Brain microvascular endothelial cell (primary cell): ENCODE measurements at places on chromosomes 2 and 18.
A peak's percentile ranks its signal among the peaks of the same experiment; 100 is the strongest.

DNA sequence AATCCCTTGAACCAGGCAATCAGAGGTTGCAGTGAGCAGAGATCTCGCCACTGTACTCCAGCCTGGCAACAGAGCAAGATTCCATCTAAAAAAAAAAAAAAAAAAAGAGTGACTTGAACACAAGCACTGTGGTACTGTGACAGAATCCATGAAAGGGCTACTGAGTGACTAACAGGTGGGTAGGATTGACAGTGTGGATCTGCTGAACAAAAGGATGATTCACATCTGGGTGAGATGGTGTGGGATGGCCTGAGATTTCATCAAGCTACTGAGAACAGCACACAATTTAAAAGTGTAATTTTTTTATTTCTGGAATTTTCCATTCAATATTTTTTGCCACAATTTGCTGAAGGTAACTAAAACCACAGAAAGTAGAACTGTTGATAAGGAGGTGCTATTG is 13.3 kb upstream of the SP3 start:
- DNase-seq: no peak

DNA sequence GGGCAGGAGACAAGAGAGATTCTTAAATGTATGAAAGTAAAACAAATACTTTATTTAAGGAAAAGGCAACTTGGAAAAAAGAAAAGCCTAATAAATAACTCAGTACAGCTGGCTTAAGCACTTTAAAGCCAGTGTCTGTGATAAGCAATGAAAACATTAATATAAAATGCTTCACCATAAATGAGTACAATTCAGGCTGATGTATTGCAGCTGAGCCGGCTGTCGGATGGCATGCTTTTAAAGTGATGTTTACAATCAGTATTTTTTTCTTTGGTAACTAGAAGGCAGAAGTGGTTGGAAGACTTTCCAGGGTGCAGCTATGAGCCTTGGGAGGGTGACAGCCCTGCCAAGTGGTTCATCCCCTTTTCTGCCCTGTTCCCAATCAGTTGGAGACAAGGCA is 58.7 kb upstream of the CELF4 start:
- no peak for DNase-seq

DNA sequence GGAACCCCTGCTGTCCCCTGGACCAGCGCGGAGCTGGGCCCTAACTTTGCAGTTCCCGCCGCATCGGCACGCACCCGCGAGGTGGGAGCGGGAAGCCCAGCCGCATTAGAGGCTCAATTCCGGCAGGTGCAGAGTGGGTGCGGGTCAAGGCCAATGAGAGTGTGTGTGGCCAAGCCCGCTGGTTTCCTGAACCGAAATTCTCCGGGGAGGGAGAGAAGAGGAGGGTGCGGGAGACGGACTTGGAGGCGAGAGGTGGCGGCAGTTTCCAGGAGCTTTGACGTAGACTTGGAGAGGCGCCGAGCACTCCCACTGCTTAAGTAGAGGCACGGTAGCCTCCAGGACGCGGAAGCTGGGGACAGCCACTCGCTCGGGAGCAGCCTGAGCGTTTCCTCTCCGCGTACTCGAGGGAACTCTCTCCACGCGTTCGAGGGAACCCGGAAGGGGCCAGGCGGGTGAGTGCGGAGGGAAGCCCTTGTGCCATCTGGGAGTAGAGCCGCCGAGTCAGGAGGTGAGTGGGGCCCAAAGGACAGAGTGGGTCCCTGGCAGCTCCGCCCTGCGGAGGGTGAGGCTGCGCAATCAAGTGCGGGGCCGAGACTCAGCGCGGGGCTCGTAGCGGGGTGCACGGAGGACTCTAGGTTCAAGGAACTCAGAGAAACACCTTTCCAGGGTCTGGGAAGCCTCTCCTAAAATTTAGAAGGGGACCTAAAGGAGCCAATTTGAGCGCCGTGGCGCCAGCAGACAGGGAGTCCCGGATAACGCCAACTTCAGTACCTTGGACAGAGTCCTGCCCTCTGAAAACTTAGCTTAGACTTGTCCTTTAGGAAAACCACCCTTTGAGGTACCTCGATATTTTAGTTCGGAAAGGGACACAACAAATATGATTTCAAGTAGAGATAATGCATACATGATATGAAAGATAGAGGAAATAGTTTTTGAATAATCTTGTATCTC is at the start of gene FAM237A:
TSS of gene FAM237A (plus strand) at position 413 of the 951 bp plus-strand sequence. CDS start 1,750 bp downstream, outside the sequence.
- DNase-seq: peak; percentile 50

- DNase-seq: peak; percentile 10
Observed at GRCh38 chr2:86790676-86791572, at the start of gene CD8A. CD8A (minus strand) TSS chr2:86790913; CDS start chr2:86790825, 88 bp downstream.

- no peak for DNase-seq
Observed at GRCh38 chr18:56431551-56431950, 206.8 kb downstream of the TXNL1 start.

DNA sequence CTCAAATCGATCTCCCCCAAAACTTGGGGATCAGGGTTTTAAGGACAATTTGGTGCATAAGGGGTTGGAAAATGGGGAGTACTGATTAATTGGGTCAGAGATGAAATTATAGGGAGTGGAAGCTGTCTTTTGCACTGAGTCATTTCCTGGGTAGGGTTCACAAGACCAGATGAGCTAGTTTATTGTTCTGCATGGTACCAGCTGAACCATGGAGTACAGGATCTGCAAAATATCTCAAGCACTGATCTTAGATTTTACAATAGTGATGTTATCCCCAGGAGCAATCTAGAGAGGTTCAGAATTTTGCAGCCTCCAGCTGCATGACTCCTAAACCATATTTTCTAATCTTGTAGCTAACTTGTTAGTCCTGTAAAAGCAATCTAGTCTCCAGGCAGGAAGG is 73.1 kb downstream of the CPO start:
- DNase-seq: no peak

DNA sequence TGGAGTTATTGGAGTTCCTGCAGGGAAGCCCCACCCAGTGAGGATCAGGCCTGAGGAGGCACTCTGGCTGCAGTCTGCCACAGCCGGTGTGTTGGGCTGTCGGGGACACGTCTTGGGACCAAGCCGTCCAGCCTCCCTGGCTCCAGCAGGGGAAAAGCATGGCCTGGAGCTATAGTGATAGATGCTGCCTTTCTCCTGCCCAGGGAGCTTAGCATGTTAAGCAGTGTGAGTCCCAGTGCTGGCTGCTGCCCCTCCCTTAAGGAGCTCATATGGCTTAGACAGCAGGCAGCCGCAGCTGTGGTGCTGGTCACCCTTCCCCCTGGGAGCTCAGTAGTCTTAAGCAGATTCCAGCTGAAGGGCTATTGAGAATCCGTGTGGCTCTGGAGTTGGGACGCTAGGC is 78.9 kb downstream of the CERS6 start:
- DNase-seq: no peak

DNA sequence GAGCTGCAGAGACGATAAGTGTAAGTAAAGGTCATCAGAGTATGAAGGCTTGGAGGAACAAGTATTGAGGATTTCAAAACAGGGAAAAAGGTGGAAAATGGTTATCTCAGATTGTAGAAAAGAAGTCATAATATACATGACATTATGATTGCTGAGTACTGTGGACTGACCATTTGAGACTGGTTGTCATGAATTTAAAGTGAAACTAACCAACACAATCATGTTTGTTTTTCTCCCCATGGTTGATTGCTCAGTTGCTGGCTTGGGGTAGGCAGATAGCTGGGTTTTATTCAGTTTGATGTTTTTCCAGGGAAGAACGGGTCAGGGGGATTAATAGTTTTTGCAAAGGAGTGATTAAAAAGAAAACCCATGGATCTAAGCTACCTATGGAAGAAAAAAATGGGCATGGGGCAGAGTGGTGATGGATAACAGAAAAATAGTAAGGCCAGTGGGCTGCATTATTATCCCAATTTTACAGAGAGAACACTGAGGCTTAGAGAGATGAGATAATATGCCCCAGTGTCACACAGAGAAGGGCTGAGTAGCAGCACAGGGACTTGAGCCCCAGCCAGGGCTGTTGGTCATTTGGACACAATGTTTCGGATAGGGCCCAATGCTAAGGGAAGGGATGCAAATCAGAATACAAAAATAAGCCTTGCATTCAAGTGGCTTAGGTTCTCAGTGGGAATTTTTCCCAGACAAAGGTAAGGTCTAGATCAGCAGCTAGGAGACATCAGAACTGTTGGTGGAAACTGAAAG is 885.7 kb downstream of the DCC start:
- no peak for DNase-seq

DNA sequence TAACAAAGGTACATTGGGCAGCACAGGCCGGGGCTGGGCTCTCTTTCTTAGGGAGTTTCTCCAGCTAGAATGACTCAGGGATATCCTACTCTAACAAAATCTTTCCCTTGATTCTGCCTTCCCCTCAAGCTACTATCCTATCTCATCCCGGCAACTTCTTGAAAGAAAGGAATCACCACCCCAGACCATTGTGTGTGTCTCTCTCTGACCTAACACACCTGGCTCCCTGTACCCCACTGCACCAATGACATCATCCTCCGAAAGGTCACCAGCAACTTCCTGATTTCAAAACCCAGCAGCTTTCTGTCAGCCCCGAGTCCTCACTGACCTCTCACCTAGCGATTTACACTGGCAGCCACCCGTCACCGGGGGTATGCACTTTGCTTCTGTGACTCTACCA is 72.1 kb upstream of the MAP4K4 start:
- DNase-seq: no peak

- DNase-seq: peak; percentile 33
Observed at GRCh38 chr2:72940786-72941185, 23.5 kb downstream of the EMX1 start.

DNA sequence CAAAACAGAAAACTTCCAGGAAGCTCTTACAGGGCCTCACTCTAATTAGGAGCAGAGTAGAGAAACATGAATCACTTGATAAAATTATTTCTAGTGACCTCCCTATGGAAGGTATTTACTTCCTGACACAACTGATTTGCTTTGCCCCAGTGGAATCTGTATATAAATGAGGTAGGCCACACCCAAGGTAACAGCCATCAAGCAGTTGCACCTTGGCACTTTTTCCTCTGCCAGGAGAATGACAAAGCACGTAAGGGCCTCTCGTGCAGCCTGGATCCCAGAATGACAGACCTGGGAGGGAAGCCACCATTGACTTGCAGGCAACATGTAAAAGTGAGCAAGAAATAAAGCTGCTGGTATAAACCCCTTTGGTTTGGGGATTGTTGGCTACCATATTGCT is 620.0 kb upstream of the SLC39A10 start:
- DNase-seq: no peak

DNA sequence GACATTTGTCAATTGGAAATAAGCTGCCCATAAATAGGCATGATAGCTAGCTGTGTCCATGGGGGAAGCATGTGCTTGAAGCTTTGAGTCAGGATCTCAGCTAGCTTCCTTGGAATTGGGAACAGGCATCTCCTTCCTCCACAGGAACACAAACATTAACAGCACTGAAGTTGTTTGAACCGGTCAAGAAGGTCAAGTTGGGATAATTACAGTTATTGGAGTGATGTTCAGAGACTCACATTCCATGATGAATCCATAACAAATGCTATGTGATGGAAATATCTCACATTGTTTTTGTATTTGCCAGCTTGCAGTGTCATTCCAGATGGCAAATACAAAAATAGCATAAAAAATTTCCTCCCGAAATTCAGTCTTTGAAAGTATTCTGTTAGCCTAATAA is 347.6 kb upstream of the SMIM21 start:
- DNase-seq: no peak

DNA sequence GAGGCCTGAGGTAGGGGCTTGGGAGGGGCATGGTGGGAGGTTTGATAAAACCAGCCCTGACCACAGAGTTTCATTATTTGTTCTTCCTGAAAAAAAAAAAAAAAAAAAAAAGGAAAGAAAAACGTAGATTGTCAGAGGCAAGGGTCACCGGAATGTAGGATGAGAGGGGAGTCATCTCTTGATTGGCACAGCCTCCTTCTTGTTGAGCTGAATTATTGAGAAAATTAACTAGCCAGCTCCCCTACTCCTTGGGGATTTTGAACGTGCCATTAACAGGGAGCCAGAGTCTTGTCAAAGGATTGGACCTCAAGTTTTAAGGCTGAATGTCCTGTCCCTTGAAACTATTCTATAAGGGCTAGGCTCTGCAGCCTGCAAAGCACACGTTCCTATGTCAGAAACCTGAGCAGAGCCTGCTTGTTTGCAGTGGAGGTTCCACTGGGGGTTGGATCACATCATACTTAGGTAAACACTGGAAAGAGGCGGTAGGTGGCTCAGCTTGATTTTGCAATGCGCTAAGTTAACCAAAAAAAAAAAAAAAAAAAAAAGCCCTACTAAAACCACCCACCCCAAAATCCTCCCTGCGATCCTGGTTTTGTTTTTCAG is 2.3 kb downstream of the INHBB start:
- DNase-seq: no peak

- no peak for DNase-seq
Observed at GRCh38 chr2:218997731-218998130, 4.5 kb upstream of the CRYBA2 start.

GRCh38 chr2:100757621-100758394 is 62.1 kb upstream of the NPAS2 start:
- DNase-seq: peak; percentile 85

- DNase-seq: peak; percentile 37
Observed at GRCh38 chr18:28365411-28365831, 188.5 kb upstream of the CDH2 start.

DNA sequence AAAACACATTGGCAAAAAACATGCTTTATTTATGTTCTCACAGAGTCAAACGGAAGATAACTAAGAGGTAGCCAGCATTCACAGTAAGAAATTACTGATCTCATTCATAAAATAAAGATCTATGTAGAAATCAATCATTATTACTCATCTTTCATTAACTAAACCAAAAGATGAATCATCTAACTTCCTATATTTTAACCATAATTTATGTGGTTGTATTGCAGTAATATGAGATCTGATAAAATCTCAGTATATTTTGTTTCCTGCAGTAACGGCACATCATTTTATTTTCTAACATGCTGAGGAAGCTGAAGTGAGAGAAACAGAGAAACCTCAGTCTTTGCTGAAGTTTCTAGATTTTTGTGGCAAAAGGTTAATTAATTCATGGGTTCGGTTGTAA is 375.8 kb downstream of the GALNT13 start:
- DNase-seq: no peak

DNA sequence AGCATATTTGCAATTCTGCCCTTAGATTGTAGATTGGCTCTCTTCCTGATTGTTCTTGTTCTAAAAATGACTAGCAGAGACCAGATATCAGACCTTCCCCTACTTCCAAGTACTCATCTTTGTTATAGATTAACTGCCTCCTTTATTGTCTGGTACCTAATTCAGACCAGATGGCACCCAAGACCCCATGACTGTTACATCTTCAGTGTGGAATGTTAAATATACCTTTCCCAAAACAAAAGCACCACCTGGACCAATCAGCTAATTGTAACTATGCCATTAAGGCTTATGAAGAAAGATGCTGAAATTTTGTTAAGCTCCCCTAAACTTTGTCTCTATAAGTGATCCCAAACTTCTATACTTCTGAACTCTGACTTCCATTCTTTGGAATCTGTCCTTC is 12.0 kb upstream of the TFPI start:
- no peak for DNase-seq

GRCh38 chr2:71598526-71598925 is 145.2 kb downstream of the DYSF start:
- DNase-seq: no peak

DNA sequence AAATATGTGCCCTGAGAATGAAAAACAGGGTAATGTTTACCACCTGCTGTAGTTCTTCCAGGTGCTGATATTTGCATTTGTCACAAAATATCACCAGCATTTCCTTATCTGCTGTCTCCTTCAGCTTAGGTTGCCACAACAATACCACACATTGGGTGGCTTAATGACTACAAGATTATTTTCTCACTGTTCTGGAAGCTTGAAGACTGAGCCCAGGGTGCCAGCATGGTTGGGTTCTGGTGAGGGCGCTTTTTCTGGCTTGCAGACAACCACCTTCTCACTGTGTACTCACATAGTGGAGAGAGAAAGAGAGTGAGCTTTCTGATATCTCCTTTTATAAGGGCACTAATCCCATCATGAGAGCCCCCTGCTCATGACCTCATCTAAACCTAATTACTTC is 407.5 kb upstream of the RGPD4 start:
- no peak for DNase-seq
